ENCODE measurements at places on chromosomes 2 and 18.

DNA sequence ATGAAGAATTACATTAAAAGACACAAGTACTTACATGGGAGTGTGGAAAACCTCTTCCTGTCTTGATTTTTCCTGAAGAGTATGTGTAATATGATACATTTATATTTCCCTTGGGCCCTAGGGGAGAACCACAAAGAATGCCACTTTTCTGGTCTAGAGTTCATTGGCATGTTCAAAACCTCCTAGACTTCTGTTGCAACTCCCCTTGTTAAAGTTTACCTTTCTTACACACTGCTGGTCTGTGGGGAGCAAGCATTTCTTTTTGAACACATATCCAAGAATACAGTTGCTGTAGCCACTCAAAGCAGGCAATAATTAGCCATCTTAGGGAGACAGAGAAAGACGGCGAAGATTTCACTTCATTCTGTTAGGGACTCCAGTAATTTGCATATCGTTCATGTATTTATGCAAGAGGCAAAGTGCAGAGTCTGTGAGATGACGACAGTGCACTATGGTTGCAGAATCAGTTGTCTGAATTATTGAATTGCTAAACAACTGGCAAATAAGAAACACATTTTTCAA is 103.5 kb downstream of the NOL4 start:
- no peak for DNase-seq

- no peak for DNase-seq
Observed at GRCh38 chr2:42048299-42049220, 739 bp downstream of the PKDCC start.

DNA sequence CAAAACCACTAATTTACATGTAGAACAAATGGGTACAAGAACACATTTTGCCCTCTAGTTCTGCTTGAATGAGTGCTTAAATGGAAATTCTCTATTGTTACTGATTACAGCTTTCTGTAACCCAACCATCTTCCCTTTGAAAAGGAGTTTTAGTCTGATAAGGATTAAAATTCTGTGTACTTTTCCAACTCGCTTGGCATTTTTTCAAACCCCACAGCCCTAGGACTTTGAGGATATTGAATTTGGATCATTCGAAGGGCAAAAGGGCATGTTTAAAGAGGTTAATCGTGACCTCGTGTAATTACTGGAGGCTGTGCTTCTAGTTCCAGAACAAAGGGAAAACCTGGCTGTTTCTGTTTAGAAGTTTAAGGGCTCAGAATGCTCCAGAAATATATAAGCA is 432.3 kb downstream of the PID1 start:
- no peak for DNase-seq

GRCh38 chr2:138237667-138238384 is 263.7 kb upstream of the SPOPL start:
- DNase-seq = no peak

DNA sequence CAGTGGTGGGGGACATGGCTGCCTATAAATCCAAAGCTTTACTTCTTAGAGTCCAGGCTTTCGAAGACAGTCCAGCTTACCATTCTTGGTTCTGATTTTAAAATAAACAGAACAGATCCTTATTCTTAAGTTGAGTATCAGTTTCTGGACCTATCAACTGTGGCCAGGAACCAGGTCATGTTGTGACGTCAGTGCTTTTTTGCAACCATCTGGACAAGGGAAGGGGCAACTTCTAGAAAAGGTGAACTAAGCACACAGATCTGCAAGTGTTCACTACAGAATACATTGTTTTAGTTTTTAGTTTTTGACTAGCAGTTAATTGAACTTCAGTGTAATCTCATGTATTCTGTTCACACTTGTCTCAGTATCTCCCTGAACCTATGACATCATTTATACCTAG is 326.0 kb upstream of the MGAT5 start:
- DNase-seq = no peak

- DNase-seq = no peak
Observed at GRCh38 chr2:197919487-197919886, 115.1 kb downstream of the PLCL1 start.

GRCh38 chr2:46335391-46336282 is 38.4 kb downstream of the EPAS1 start:
- DNase-seq = no peak

Measured in activated T-helper 9 cell treated with anti-CD3 and anti-CD28 coated beads, Interleukin-2, amount 50 U/mL, for 16 hours (primary cell).